ENCODE measurements at places on chromosomes 2 and 18.

GRCh38 chr2:240622060-240622411 lies 3.2 kb upstream of the GPR35 start:
- DNase-seq = no peak

- no peak for DNase-seq
Observed at GRCh38 chr2:238504181-238504931, 77.6 kb downstream of the ASB1 start.

DNA sequence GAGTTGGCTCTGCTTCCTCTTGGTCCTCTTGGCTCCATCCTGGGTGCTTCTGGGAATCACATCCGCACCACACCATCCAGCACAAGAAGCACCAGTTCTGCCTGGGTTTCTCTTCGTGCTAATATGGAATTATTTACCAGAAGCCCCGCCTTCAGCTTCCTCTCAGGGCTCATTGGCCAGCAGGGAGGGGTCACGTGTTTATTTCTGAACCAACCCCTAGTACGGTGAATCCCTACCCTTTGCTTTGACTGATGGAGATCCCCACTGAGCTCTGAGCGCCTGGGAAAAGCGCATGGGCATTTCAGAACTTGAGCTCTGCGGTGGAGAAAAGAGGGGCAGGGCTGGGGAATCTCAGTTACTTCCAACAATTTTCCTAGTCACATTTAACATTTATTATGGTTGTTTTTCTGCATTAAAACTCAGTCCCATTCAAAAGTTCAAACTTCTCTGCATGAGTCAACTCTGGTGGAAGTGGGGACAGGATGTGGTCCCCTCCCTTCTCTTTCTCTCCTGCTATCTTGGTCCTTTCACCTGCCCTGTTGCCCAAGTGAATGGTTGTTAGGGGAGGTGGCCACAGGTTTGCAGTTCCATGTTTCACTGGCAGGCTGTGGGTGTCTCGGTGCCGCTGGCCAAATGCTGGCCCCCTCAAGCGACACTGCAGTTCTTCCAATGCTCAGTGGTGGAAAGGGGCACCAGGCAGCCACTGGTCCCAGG lies 76.4 kb upstream of the TTC39C start:
- DNase-seq = peak; percentile 22

DNA sequence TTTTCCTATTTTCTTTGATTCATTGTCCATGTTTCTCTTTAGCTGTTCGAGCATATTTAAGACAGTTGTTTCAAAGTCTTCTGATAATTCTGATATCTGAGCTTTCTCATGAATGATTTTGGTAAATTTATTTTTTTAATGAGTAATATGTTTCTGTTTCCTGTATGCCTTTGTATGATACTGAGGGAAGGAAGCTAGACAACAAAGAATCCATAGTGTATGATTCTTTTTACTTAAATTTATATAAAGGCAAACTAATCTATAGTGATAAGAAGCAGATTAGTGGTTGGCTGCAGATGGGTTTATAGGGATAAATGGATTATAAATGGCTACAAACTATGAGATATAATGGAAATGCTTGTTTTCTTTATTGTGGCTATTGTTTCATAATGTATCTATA lies 352.7 kb upstream of the CDH2 start:
- no peak for DNase-seq

DNA sequence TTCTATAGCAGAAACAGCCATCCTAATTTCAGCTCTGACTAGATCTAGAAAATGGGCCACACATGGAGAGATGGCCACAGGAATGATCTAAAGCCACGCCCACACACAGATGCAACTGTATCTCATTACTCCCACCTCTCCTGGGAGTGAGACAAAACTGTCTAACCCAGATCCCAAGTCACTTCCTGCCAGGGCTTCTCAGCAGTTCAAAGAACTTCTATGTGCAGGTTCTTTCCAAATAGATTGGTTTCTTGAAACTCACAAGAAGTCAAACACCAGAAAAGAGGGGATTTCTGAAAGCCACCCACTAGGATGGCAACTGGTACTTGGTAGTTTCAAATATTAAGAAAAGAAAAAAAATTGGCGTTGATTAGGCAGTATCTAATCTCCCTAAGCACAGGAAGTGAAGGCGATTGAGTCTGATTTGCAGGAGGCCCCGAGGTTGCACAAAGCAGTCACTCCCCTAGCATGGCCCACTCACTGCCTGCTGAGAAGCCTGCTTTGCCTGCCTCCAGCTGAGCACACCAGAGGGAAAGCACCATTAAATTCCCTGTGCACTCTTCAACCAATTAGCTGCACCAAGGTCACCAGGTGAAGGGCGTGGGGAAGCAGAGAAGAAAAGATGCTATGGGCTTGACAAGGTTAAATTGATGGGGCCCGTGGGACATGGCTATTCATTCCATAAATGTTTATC lies 51.1 kb downstream of the PAPOLG start:
- DNase-seq = peak; percentile 46

DNA sequence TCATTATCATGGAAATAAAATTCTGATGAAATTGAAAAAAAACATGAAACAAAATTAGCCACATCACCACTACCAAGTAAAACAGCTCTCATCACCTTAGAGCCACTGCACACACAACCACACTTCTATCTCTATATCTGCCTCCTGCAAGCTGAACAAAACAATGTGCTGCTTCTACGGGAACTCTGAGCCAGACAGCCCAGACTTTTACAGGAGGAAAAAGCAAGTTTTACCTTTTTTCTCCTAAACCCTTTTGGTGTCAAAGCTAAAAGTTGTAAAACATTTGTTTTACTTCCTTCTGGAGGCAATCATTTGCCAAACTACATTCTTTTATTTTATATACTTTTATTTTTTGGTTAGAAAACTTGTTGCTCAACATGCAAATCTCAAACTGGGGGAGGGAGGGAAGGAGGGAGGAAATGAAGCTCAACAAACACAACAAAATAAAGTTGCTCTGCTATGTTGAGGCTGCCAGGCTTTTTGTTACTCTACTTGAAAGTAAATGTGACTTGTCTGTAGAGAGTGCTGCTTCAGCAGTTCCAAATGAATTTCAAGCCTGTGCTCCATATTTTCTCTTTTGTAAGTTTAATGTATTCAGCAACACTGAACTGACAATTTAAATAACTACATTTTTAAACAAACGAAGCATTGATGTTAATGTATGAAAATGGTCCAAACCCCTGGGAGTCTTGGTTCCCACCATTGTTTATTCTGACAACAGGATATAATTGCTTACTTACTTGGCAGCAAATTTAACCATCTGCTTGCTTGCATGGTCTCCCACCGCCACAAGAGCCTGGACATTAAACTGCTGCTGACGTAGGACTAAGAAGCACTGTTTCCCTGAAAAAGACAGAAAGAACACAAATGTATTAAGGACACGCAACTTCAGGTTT lies 24.5 kb downstream of the DARS1 start:
- DNase-seq = peak; percentile 52
